SW 1271 (cell line): ENCODE measurements at places on chromosomes 2 and 18.

DNA sequence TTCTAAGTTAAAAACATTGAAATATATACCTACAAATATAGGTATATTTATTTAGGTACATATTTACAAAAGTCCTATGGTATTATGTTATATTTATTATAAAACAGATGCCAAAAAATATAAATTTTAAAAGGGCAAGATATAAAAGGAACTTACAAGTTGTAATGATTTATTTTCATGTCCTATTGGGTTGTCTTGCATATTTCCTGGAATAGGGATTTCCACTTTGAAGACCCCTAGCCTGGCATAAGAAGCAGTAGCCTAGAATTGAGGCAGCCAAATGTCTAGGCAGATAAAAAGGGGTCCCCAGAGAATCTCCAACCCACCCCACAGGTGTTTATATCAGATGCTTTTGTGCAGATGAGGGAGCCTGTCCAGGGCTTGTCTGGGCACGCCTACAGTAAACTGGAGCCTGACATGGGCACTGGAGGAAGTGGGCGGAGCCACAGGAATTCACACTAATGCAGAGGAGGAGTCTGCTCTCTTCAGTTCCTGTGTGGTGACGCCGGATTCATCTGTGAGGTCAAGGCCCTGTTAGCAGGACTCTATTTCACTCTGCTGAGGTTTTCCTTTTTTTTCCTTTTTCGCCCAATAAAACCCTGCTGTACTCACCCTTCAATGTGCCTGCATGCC, 1088.9 kb upstream of the PIK3C3 start:
- no peak for DNase-seq

DNA sequence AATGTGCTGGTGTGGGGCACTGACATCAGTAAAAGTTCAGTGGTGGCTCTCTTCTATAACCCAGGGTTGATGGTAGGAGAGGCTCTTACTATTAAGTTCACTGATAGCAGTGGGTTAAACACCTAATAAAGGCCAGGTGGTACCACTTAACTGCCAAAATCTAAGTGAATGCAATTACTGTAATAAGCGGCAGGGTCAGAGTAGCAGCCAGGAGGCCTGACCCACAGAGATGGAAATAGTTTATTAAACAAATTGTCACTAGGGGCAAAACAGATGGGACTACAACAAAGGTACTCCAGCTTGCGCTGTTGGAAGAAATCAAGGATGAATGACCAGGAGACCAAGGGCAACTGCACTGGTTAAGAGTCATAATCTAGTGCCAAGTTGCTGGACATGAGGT, 26.6 kb downstream of the ZSWIM2 start:
- DNase-seq: no peak

DNA sequence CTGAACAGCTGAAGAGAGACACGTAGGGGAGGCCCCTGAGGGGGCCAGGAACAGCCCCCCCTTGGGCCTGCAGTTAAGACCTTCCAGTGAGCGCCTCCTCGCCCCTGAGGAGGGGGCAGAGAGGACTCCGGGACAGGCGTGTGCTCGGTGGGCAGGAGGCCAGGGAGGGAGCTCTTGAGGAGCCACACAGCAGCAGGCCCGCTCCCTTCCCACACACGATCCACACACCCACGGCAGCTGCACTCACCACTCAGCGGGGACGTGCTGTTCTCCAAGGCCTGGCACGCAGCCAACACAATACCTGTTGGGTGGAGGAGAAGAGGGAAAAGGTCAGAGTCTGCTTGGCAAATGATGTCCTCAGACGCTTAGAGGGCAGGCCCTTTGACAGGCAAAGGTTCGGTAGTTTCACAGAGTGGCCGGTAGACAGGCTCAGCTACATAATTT, 39.0 kb downstream of the TGFA start:
- DNase-seq: no peak

DNA sequence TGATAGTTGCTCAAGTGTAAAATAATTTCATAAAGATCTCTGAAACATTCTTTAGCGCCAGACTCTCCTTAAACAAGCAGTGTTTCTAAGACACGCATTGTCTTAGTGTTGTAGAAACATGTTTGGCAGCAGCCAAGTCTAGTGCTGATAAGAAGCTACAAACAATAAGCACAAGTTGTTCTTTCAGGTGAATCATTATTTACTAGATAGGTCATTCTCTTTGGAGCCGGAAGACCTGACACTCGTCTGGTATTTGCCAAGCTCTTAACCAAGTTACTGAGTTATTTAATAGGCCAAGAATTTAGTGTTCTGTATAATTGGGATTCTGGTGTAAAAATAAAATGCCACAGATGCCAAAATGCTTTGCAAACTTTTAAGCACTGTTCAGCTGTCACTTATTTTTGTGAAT, 852.1 kb downstream of the CPS1 start:
- DNase-seq: no peak

DNA sequence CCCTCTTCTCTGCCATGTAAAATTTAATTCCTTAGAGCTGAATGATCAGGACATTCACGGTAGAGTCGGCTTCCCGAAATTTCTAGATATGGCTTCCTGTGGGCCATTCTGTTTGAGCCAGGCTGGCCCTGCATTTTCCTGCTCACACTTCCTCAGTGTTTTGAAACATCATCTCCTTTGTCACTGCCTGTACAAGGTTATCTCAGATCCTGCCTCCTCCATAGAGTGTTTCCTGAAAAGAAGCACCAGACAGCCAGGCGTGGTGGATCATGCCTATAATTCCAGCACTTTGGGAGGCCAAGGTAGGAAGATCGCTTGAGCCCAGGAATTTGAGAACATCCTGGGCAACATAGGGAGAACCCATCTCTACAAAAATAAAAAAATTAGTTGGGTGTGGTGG, 43.6 kb downstream of the GRHL1 start:
- DNase-seq: no peak

GRCh38 chr18:53417003-53417402, 807.5 kb downstream of the MBD2 start:
- DNase-seq: no peak

DNA sequence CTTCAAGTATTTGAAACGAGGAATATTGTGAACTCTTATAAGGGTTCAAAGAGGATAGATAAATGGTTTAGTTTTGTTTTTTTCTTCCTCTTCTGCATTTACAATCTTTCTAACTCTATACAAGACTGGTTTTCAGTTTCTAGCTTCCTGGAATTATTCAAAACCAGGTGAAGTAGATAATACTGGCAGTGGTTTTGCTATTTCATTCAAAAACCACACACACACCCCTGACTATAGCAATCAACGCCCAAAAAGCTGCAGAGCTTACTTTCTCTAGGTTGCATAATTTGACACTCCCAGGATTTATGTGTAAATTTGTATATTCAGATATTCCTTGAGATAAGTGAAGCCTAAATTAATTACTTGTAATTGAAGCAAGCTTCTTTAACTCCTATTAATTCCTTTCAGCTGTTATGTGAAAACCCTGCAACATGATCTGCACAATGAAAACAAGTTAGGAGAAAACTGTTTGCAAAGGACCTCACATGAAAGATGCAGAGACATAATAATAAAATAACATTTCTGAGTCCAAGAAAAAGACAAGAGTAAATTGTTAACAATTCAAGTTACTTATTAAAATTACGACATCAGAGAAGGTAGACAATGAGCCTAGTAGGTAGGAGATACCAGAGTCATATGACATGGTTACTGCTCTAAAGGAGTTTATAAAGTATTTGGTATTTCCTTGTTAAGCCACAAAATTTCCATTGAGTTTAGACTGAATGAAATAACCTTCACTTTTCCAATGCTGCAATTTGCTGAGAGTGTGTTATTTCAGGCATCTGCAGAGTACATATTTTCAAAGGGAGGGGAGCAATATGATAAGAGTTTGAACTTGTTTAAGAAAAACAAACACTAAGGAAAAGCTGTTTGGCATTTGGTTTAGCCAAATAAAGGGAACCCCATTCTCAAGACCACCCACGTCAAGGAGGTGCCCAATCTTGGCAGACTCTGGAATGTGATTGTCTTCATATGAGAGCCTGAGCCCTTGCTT, 1.6 kb upstream of the NFE2L2 start:
- DNase-seq: no peak

DNA sequence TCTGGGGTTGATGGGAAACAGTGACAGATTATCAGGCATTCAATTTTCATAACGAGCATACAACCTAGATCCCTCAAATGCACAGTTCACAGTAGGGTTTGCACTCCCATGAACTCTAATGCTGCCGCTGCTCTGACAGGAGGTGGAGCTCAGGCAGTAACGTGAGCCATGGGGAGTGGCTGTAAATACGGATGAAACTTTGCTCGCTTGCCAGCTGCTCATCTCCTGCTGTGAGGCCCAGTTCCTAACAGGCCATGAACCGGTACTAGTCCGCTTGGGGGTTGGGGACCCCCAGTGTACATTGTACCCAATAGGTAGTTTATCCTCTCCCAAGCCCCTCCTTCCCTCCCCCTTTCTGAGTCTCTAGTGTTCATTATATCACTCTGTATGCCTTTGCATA, 94.6 kb downstream of the PTH2R start:
- no peak for DNase-seq

- DNase-seq: no peak
These were observed 337.2 kb upstream of the SALL3 start for GRCh38 chr18:78642296-78642951.

DNA sequence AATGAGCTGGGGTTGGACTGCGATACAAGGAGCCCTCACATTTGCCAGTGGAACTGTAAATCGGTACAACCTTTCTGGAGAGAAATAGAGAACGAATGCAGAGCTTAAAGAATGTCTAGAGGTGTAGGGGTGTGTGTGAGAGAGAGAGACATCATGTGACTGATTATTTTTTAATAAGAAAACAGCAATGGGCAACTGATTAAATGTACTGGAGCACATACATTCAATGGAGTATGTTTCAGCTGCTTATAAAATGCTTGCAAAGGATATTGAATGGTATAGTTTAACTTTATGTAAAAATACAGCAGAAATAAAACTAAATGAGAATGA, 391 bp upstream of the TMEM17 start:
- DNase-seq: peak; percentile 75

DNA sequence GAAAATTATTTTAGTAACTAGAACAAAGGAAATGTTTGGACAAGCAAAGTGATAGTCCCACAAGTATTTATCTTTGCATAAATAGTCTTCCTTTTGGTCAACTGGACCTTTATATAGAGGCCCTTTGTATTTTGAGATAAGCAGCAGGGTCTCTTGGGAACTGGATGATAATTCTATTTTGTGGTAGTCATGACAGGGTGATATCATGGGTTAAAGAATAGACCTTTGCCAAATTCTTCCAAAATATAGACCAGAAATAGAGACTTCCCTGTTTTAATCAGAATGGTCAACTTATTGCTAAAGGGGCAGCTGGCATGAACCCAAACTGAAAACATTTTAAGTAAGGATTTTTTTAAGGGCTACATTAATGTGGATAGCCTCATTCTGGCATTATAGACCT, 10.5 kb downstream of the PLEK start:
- no peak for DNase-seq

DNA sequence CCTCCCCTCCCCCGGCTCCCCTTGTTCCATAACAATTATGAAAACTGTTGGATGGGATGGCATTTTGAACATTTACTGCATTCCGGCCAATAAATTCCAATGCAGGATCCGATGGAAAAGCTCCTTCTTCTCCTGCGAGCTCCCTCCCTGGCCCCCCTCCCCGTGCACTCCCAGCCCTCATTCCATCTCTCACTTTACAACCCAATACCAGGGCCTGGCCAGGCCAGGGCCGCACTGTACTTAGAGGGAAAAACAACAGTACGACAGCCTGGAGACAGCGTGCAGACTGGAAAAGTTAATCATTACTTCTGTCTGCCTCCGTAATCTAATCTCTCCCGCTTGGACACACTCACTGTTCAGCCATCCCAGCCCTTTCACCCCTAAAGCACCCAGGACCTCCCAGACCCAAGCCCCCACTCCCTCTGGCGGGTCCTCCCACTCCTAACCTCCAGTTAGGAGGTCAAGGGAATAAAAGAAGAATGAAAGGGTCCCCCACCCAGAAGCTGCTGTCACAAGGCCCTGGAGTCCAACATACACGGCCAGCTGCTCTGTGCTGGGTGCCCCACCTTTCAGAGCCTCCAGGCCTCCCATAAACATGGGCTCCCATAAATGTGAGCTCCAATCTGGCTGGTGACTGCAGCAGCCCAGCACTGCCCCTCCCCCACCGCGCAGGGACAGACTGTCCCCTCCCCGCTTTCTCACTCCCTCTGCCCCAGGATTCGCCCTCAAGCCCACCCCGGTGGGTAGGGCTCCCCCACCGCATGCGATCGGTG, 20.6 kb downstream of the SMAD7 start:
- DNase-seq: no peak

GRCh38 chr2:18599509-18600254, 10.3 kb upstream of the NT5C1B start:
- DNase-seq: no peak

- DNase-seq: no peak
These were observed 49.7 kb downstream of the RIF1 start for GRCh38 chr2:151459358-151459757.

- DNase-seq: no peak
These were observed 333.9 kb downstream of the LPIN1 start for GRCh38 chr2:12080360-12080759.

GRCh38 chr2:226660526-226660925, 139.1 kb downstream of the IRS1 start:
- DNase-seq: no peak

GRCh38 chr18:8050616-8051329, 483.7 kb downstream of the PTPRM start:
- no peak for DNase-seq
